ENCODE measurements at places on chromosomes 1 and 21.

- no peak for DNase-seq
These were observed 1.7 kb downstream of the KIAA2013 start for GRCh38 chr1:11924334-11925195.

DNA sequence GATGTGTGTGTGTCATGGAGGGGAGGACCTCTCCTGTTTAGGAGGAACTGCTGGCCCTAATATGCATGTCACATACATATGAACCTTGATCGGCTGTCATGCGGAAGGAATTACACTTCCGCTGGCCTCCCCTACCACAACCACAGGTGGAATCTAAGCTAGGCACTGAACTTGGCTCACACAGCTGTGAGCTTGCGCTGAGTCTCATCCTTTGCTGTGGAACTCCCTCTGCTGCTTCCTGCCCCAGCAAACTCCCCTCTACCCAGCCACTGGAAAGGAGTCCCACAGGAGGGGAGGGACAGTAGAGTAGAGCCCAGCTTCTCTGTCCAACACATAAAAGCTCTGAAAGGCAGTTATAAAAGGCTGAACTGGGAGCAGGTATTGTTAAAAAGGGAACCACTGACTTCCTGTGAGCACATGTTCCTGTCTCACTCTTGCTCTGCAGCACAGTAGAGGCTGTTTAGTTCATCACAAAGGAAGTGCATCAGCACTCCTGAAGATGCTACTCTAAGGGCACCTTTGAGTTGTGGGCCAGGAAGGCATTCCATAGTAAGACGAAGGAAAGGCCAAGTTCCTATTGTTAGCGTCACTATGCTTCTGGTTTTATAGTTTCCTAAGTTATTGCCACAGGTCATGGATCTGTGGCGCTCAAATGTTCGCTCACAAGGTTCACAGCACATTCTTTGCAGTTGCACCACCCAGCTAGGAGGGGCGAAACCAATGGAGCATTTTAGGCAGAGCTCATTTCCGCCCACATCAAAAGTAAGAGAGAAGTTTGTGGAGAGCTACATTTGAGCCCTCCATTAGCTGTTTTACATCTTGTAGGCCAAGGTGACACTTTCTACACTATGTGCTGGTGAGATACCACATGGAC, 17.7 kb upstream of the PTPRC start:
- DNase-seq, result peak; percentile 77

GRCh38 chr1:211358685-211359084, 32.1 kb downstream of the TRAF5 start:
- DNase-seq, result no peak

- no peak for DNase-seq
These were observed 223.8 kb upstream of the TMEM51 start for GRCh38 chr1:14929547-14930246.

DNA sequence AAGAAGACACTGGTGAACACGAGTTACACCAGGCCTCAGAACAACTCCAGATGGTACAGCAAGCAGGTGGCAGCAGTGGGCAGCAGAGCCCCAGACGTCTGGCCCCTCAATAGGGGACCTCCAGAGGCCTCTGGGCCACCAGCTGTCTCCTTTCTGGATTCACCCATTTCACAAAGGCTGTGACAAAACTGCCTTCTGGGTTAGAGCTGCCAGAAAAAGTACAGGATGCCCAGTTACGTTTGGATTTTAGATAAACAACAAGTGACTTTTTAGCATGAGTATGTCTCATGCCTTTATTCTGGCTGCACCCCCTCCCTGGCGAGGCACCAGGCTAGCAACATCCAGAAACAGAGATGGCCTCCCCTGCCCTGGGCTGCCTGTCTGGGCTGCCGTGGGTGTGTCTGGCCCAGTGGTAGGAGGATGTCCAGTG, 30.1 kb downstream of the ITPKB start:
- DNase-seq, result peak; percentile 54

GRCh38 chr1:11328444-11328843, 55.4 kb downstream of the UBIAD1 start:
- DNase-seq, result no peak

- no peak for DNase-seq
These were observed 173.8 kb downstream of the ETS2 start for GRCh38 chr21:38979271-38980121.

- no peak for DNase-seq
These were observed 14.5 kb downstream of the ASAP3 start for GRCh38 chr1:23469372-23469982.

- DNase-seq, result no peak
These were observed 11.4 kb downstream of the VWA5B1 start for GRCh38 chr1:20302108-20302471.

GRCh38 chr21:32537569-32537881, 47.8 kb downstream of the TCP10L start:
- DNase-seq, result no peak

DNA sequence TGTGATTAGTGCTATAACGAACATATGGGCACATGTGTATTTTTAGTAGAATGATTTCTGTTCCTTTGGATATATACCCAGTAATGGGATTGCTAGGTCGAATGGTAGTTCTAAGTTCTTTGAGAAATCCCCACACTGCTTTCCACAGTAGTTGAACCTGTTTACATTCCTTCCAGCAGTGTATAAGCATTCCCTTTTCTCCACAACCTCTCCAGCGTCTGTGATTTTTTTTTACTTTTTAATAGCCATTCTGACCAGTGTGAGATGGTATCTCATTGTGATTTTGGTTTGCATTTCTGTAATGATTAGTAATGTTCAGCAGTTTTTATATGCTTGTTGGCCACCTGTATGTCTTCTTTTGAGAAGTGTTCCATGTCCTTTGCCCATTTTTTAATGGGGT, 81.8 kb upstream of the SLC44A3 start:
- no peak for DNase-seq

DNA sequence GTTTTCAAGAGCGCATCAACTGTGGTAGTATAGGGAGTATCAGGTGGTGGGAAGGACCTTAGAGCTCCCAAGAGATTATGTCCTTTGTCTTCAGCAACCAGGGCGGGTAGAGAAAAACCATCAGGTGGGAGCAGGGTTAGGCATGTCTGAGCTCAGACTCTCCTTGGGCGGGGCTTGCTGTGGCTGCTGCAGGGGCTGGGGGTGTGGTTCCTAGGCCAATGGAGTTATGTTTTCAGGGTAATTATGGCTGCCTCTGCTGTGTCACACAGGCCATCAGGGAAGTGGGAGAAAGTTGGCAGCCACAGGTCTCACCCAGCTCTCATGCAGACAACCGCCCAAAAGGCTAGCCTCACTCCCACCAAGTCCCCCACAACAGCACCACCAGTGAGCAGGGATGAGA, 74.9 kb downstream of the FCRL5 start:
- DNase-seq, result no peak

- DNase-seq, result no peak
These were observed 78.0 kb downstream of the MPZL1 start for GRCh38 chr1:167799747-167800146.

DNA sequence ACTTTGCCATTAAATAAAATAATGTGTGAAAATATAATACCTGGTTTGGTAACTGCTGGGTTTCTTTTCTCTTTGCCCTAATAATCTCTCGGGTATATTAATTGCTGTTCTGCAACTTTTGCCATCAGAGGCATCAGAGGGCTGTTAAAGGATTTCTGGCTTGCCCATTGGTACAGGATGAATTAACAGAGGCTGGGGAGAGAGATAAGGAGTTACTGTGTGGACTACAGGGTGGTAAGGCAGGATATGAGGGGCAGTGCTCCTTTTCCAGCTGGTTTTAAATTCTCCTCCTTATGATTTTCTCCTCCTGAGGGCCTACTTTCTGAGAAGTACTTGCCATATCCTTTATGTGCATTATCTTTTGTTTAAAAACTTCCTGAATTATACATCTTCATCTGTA, 48.3 kb downstream of the FGGY start:
- DNase-seq, result no peak

- no peak for DNase-seq
These were observed 131.5 kb upstream of the LMO4 start for GRCh38 chr1:87197156-87197555.

Measured in activated naive CD4-positive, alpha-beta T cell treated with anti-CD3 and anti-CD28 coated beads for 36 hours (primary cell).